Natural killer cell treated with Interleukin-12 subunit alpha and Interleukin-12 subunit beta and Interleukin-15 and Interleukin-18, amount 100 ng/mL, for 72 hours (primary cell): ENCODE measurements at places on chromosomes 2 and 18.

- DNase-seq, result no peak
Observed at GRCh38 chr18:59372975-59373374, 13.9 kb upstream of the LMAN1 start.

GRCh38 chr2:163580757-163581156 is 155.1 kb downstream of the FIGN start:
- DNase-seq, result no peak

GRCh38 chr2:20189299-20189931 is 35.5 kb downstream of the SDC1 start:
- DNase-seq, result no peak

DNA sequence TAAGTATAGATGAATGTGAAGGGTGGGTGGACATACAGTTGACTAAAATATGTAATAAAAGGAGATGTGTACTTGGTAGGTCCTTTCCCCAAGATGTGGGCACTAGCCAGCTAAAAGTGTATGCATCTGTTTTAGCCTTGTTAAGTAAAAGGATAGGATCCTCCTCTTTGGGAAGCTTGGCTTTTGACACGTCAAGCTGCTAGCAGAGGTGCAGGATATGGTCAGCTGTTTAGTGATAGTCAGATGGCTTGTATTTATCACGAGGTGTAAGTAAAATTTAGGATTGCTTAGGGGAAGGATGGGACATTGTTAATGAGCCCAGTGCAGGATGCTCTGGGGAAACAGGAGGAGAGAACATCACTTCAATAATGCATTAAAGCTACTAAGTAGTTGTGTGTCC is 1.5 kb downstream of the MFSD6 start:
- no peak for DNase-seq

- DNase-seq, result no peak
Observed at GRCh38 chr2:11866358-11867335, 120.2 kb downstream of the LPIN1 start.

DNA sequence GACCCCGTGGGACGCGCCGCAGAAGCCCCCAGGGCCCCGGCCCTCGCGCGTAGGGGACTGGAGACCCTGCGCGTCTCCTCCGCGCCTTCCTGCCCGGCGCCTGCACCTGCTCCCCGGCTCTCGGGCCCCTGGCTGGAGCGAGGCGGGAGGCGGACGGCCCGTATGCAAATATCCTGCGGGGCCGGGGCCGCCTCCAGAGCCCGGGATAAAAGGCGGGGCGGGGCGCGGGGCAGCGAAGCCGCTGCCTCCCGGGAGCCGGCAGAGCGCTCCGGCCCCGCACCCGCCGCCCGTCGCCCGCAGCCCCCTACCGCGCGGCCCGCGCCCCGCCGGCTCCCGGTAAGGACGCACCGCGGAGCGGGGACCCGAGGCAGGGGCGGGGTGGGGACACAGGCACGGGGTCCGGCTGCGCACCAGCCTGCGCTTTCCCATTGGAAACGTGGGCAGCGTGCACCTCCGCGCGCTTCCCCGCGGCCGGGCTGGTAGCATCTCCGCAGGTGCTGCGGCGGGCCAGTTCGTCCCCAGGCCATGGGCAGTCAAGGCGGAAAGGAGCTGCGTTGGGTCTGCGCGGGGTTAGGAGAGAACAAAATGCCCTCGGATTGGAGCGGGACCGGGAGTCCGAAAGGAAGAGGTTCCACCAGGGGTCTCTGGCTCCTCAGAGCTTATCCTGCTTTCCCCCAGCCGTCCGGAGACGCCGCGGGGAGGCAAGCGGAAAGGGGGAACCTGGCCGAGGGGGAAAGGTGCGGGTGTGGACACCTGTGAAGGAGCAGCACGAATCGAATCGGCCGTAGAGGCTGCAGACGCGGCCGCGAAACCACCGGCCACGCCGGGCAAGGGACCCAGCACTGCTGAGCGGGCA is at the start of gene ATP6V1C2:
TSS of gene ATP6V1C2 (plus strand) at position 235 of the 856 bp plus-strand sequence. CDS start 1,220 bp downstream, outside the sequence.
- DNase-seq, result no peak

GRCh38 chr2:158102446-158102845 is 770 bp downstream of the UPP2 start:
- no peak for DNase-seq

- no peak for DNase-seq
Observed at GRCh38 chr2:143282684-143283083, 153.5 kb downstream of the ARHGAP15 start.

GRCh38 chr2:80476535-80477117 is 172.1 kb upstream of the LRRTM1 start:
- DNase-seq, result no peak

DNA sequence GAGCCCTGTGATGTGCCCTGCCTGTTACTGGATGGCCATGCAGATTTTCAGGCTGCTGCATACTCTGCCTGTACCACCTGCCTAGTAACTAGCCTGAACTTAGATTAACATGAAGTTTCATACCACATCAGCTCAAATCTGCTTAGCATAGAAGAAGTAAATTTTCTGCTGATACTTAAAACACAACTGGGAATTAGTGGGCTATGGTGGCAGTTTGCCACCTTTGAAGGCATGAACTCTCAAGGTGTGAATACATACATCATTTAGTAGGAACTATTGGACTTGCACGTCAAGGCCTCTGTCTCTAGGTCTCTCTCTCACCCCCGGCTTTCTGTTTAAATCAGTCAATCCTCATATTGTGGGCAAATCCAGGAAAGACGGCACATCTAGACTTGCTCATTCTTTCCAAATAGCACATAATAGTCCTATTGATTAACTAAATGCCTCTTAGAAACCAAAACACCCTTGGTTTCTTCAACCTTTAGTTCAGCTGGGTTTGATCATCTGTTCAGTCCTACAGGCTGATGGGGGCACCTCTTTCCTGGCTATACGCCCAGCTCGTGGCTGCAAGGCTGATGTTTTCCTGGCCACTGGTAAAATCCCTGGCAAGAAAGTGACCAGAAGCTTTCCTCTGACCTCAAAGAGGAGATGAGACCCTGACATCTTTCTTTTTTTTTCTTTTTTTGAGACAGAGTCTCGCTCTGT is 58.4 kb downstream of the ALPK2 start:
- no peak for DNase-seq

DNA sequence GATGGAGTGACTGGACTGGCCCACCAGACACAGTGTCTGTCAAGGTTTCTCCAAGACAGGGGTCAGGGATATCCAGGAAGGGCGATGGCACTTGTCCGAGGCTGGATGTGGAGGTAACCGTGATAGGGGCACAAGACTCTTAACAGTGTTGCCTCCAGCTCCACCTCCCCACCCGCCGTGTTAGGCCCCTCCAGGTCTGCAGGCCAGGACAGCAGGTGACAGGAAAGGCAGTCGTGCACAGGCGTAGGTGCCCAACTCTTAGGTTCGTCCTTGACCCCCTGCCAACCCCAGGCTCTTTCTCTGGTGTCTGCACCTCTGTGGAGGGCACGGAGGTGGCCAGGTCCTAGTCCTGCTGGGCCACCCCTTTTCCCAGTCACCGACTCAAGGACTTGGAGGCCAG is 10.1 kb downstream of the ITM2C start:
- no peak for DNase-seq

DNA sequence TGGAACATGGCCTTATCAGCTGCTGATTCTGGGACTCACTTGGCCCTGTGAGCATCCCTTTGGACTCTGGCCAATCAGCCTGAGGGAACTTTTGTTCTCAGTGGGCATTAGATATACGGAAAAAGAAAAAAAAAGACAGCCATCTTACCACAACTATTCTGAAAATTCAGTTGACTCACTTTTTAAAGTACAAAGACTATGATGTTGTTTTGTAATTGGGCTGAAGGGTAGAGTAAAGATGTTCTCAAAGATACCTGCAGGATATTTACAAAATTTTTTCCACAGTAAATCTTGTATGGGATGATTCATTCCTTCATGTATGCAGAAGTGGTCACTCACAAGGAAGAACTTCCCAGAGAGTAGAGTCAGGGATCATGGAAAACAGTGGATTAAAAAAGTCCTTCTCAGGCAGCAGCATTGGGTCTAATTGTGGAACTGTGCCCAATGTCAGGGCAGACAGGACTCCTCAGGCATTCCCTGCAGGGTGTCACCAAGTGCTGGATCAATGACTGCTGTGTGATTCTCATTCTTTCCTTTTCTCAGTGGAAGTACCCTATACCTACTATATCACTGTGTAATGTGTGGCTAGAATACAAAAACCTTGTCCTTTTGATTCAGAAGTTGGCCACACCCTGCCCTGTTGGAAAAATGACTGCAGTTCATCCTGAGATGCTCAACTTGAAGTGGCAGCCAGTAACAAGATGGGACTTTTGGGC is 35.4 kb downstream of the SULT1C4 start:
- DNase-seq, result no peak

DNA sequence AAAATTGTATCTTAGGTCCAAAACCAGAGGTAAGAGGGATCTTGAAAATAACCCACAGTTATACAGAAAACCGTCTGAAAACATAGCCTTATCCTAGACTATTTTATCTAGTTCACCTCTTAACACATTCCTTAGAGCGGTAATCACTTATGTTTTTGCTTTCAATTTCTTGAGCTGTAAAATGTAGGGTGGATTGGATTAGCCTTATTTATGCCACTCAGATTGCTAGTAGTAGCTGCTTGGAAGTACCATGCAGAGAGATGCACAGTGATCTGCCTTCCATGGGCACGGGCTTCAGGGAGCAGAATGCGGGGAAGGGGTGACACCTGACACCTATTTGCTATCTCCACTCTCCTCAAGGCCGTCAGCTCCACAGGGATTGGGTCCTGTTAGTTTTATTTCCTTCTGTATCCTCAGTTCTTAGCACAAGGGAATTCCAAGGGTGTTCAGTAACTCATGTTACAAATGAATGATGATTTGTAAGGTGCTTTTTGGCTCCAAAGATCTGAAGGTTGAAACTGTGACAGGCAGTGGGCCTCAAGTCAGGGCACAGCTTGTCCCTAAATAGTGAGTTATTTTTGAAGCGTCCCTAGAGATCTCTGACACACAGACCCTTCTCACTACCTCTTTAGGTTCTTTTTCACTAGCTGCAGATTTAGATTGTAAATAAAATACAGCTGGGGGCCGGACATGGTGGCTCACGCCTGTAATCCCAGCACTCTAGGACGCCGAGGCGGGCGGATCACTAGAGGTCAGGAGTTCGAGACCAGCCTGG is 64.0 kb upstream of the PMAIP1 start:
- no peak for DNase-seq

DNA sequence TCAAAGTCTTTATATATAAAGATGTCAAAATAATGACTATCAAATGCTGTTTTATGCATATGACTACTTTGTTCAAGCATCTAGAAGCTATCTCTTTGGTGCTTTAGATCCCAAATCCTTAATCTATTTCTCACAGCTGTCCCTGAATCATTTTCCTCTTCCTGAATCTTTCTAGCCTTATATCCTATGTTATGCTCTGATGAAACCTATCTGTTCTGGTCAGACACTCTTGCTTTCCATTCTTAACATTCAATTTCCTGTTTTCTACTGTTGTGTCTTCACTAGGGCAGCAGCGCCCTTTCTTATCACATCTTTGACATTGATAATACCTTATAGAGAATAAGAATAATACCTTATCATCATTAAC is 6.3 kb upstream of the PARD3B start:
- DNase-seq, result no peak

- DNase-seq, result no peak
Observed at GRCh38 chr2:12819103-12819475, 102.4 kb downstream of the TRIB2 start.

DNA sequence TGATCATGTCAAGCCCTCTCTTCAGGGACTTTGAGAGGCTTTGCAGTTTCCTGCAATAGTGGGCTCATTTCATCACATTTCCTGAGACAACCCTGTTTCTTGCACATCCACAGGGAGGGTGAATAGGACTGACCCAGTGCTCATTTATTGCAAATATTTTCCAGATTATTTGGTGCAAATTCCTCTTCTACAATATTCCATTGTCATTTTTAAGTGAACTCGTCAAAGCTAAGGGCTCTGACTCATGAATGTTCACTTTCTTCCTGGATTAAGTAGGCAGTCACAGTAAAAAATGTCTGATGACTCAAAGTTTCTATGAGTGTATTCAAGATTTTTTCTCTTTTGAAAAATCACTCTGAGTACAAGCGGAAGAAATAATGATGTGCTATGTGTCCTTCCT is 225.5 kb upstream of the GALNT5 start:
- DNase-seq, result no peak

DNA sequence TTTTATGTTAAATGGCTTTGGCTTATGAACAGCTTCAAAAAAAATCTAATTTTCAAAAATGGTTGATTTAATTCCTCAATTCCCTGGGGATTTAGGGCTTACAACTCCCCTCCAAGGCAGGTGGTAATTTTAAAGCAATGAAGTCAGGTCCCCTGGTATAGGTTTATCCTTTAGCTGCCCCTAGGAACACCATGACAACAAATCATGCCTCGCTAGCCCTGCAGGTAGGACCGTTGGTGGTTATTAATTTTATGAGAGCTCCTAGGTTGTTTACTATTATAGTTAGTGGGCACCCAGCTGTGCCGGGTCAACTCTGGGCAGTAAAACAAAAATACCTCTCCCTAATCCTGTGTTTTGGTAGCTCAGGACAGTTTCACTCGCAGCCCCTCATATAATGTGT is 26.2 kb upstream of the MBOAT2 start:
- no peak for DNase-seq

DNA sequence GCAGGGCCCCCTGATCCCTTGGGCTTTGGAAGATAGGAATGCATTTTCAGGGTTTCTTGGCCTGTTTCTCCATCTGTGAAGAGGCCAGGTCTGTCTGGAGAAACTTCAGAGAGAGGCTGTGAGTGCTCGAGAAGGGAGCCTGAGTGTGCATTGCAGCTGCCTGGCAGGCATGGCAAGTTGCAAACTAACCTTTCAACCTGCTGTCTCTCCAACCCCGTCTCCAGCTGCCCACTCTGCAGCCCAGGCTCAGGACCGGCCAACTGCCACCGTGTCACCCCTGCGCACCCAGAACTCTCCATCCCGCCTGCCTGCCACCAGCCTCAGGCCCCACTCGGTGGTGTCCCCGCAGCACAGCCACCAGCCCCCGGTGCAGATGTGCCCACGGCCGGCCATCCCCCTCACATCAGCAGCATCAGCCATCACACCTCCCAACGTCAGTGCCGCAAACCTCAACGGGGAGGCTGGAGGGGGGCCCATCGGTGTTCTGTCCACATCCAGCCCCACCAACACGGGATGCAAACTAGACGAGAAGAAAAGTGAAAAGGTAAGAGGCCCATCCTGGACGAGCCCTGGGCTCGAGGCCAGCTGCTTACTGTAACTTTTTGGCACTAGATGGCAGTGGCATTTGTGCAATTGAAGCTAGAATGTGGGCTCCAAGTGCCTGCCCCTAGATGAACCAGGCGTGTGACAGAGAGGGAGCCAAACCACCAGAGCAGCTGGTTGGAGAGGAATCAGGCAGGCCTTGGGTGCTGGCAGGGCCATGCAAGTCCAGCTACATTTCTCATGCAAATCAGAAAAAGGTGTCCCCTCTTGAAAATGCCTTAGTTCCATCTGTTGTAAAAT is 164.6 kb downstream of the SEPTIN10 start:
- no peak for DNase-seq

GRCh38 chr18:73235921-73236320 is 368.1 kb upstream of the NETO1 start:
- no peak for DNase-seq

DNA sequence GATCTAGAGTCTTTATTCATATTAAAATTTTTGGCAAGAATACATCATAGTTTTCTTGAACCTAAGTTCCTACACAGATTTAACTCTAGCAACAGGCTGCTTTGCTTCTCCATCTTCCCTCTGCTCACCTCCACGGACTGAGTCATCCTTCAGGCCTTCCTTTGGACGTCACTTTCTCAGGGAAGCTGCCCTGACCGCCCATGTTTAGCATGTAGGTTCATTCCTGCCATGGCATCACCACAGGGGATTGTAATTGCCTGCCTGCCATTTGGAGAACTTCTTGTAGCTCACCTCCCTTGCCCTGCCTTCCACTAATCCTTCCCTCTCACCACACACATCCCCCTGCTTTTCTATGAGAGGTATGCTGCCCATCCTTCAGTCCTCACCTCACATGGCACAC is 43.9 kb upstream of the B3GNT2 start:
- DNase-seq, result no peak
